ENCODE measurements at places on chromosomes 2 and 18.

DNA sequence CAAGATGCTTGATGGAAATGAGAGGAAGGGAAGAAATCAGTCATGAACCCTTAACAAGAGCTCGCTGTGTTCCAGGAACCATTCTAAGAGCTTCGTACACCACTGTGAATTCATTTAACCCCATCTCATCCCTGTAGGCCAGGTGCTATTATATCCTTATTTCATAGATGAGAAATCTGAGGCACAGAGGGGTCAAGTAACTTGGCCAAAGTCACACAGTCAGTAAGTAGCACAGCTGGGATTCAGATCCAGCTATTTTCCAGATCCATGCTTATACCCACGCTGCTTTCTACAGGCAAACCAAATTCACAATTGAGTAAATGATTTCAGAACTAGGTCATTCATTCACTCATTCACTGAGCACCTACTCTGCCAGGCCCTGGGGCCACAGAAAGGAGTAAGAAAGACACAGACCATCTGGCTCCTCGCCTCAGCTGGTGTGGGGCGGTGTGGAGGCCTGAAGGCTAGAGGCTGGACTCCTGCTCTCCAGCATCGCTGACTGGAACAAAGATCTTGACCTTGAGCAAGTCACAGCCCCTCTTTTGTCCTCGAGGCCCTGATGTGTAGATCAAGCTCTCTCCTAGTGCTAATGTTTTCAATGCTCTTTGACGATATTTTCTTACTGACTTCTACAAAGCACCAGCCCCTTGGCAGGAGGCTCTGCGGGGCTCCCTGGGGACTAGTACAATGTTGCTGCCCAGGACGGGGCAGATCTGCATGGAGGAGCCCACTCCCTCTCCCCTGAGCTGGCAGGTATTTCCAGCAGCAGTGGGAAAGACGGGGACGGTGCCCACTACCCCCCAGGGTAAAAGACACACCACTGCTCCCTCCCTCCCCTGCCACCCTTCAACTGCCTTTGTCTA is 26.5 kb downstream of the STEAP3 start:
- DNase-seq: no peak

DNA sequence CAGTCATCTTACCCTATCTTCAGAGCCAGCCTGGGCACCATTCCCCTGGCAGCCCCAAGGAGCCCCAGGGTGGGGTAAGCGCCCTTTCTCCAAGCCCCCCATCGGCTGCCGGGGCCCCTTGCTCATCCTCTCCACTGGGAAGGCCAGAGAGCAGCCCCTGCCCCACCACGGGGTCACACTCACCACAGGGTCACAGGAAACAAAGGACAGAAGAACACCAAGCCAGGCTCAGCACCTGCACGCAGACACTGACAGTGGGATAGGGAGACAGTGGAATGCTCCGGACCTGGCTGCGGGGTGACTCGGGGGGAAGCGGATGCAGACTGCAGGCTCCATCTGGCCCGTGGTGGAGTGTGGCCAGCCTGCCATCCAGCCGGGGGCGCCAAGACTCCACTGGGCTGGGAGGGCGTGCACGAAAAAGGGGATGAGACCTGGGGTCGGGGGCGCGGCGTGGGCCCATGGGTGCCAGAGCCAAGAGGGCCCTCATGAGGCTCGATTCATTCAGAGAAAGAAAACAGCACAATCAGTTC is 21.1 kb downstream of the HDAC4 start:
- DNase-seq: no peak

- no peak for DNase-seq
Observed at GRCh38 chr2:10865841-10866240, 45.9 kb upstream of the KCNF1 start.

DNA sequence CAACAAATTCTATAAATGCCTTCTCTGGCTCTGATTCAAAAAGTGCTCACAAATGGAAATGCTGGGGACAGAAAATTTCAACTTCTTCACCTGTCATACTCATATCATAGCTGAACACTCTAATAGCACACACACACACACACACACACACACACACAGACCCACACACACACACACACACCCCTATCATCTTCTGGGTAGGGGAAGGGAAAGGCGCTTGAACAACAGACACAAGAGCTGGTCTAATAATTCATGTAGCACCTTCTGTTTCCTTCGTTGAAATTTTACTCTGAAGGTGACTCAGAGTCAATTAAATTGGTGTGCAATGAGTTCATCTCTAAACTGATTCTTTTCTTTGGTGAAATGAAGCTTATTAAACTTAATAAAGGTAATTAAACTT is 32.9 kb downstream of the CD28 start:
- DNase-seq: no peak

DNA sequence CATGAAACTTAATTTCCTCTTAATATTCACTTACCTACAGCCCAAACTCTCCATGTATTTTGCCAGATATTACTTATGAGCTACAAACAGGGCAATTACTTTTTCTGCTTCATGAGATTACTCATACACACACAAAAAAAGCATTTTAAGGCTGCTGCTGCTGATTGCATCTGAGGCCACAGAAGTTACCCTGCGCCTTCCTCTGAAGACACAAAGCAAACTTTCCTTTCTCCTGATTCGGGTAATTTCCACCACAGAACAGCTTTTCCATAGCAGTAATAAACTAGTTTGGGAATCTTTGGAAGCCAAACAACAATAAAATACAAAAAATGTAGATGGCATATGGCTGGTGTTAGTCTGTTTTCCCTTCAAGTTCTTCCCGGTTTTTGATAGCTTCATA is 6.2 kb downstream of the TTC32 start:
- no peak for DNase-seq

DNA sequence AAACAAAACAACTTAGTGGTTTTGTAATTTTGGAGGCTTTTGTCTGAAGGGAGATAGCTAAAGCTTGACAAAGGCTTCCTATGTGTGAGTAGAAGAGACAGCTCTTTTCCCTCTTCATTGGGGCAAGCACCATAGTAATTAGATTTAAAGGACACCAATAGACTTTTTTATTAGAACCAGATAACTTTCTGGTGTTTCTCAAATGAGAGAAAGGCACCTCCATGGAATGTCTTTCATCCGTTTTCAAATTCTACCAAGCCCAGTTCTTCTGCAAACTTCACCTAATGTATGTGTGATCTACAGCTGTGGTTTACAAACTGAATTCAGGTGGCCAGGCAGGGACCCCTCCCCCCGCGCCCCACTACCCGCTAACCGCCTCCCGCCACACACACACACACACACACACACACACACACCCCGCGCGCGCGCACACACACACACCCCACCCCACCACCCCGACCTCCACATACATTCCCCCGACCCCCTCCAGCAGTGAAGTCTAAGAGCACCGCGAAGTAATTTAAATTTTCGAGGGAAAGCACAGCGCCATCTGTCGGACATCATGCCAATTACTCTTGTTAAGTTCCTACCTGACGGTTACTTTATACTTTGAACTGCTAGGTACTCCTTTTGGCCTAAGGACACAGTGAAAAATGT is 31.6 kb upstream of the PPP1R1C start:
- DNase-seq: peak; percentile 81
